Astrocyte of the spinal cord (primary cell): ENCODE measurements at places on chromosomes 7 and 10.

GRCh38 chr10:119494236-119495020, 48.1 kb downstream of the RGS10 start:
- DNase-seq = no peak

- peak; percentile 87 for DNase-seq
Observed at GRCh38 chr10:125160856-125161706, 718 bp upstream of the CTBP2 start.

DNA sequence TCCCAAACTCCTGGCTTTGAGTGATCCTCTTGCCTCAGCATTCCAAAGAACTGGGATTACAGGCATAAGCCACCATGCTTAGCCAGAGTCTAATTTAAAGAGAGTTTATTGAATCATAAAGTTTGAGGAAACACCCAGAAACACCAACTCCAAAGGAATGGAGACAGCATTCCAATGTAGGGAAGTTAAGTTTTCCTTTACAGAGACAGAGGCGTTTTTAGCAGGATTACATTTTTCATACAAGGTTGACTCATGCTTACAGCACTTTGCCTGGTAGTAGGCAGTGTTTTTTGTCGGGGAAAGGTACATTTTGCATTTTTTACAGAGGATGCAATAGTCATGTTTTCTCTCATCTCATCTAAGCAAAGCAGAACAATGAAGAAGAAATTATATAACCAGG, 18.9 kb upstream of the OPN4 start:
- peak; percentile 69 for DNase-seq

DNA sequence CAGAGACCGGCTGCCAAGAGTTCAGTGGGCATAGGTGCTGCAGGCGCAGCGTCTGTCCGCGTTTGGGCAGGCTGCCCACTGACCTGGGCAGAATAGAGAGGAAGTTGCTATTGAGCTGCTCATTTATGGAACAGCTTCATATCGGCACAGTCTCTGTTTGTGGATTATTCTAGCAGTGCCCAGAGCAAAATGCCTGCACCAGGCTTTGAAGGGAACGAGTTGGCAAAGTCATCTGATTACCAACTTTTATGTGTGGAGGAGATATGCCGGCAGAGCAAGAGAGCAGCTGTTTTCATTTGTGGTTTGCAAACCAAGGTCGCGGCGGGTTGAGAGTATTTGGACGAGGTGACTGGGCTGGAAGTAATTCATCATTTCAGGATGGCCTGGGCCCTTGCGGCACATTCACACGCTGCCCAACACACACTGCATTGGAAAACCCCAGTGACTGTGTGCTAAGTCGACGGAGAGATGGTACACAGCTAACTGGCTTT, 228.5 kb downstream of the TCERG1L start:
- no peak for DNase-seq

DNA sequence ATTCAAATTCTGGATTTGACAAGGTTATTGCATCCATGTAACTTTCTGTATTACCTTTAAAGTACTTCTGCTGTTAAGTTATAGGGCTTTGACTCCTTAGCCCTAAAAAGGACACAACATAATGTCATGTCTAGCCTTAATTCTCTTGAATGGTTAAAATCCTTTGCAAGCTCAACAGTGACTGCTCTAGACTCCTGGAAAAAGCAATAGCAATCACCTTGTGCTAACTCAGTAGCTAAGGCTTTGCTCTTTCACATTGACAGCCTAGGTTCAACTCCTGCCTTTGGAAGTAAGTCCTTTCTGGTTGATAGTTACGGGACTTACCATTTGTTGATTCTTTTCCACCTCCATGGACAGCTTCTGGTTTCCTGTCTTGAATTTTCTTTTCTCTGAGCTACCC, 16.1 kb upstream of the CREB3L2 start:
- DNase-seq = no peak

- DNase-seq = no peak
Observed at GRCh38 chr7:107917763-107918651, 27.0 kb downstream of the DLD start.

GRCh38 chr7:121204537-121204936, 124.3 kb upstream of the WNT16 start:
- DNase-seq = no peak

DNA sequence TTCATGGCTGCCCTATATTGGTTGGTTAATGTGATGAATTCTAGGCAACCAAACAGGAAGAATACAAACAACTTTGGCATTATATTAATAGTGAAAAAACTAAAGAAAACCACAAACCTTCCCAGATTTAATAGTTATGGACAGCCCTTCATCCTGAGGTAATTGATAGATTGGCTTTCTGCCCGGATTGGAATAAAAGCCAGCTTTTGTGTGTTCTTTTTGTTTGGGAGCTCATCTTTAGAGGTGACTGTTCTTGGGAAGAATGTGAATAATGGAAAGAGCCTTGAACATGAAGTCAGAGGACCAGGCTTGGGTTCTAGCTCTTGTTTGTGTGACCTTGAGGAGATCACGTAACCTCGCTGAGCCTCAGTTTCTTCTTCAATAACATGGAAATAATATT, 92.3 kb downstream of the VTI1A start:
- no peak for DNase-seq

DNA sequence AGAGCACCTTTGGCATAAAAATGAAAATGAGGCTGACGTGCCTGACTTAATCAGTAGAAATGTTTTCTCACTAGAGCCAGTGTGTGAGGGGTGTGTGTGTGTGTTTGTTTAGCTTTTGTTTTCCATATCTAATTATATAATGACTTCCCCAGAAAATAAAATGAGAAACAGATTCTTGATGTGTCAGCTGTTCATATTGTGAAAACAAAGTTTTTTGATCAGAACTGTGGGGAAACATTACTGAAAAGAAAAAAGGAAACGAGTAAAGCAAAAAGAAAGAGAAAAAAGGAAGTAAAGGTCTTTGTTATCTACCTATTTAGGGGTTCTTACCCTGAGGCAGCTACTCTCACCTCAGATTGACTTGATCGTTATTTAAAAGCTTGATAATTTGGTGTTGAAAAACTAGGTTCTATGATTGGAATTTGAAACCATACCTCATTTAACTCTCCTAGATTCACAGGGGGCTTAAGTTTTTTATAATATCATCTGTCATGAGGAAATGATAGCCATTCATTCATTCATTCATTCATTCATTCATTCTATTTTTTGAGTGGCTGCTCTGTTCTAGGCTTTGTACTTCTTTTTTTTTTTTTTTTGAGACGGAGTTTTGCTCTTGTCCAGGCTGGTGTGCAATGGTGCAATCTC, 58.0 kb downstream of the CREM start:
- no peak for DNase-seq

DNA sequence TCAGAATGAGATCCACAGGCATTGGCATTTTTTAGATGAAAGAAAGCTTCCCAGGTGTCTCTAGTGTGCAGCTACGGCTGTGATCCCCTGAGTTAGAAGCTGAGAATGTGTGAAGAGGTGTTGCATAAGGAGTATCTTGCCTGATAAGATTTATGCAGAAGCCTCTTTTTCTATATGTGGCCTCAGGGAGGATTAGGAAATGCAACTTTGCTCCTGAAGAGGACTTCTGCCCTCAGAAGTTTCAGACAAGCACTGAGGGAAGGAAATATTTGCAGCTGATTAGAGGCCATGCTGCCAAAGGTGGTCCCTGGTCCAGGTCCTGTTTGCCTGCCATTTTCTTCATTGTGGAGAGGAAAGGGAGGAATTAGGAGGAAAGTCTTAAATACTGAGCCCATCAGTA, 551.8 kb downstream of the PHTF2 start:
- no peak for DNase-seq

DNA sequence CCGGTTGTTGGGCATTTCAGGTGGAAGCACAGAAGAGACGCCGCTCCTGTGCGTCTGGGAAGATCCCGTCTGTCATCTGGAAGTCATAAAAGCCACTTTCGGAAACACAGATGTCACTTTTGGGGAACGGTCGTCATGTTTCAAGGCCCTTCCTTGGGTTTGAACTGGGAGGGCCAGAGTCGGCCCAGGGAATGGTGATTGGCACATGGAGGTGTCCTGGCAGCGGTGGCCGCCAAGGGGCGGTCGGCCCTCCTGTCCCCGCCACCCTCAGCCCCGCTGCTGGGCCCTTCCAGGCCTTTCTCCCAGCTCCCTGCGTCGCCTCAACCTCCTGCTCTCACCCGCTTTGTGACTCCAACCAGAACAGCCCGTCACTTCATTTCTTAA, 115.2 kb upstream of the SFMBT2 start:
- no peak for DNase-seq
